ENCODE measurements at places on chromosomes 12 and 14.

DNA sequence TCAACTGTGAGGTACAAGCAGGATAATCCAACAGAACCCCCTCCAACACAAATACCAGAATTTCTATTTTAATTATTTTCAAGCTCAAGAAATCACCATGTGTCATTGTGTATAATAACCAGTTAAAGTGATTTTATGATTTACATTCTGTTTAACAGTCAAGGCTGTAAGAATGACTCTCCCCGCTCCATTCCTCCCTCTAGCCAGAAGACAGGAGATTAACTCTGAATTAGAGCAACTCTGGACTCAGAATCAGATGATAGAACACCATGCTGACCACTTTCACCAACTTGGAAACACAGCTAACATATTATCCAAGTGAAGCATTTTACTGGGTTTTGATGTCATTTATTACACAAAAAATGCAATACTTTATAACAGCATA is 71.9 kb downstream of the ATP2B1 start:
- DNase-seq, result no peak

DNA sequence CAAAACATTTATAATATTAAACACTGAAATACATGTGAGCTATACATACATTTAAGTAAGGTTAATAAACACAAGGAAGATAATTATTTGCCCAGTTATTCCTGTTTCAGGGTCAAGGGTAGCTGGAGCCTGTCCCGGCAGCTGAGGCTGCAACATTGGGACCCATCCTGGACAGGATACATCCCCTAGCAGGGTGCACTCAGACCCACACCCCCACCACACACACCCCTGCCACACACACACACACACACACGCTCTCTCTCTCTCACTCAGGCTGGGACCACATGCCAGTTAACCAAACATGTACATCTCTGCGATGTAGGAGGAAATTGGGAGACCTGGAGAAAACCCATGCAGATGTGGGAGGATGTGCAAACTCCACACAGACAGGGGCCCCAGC is 112.6 kb upstream of the TMCC3 start:
- DNase-seq, result no peak

DNA sequence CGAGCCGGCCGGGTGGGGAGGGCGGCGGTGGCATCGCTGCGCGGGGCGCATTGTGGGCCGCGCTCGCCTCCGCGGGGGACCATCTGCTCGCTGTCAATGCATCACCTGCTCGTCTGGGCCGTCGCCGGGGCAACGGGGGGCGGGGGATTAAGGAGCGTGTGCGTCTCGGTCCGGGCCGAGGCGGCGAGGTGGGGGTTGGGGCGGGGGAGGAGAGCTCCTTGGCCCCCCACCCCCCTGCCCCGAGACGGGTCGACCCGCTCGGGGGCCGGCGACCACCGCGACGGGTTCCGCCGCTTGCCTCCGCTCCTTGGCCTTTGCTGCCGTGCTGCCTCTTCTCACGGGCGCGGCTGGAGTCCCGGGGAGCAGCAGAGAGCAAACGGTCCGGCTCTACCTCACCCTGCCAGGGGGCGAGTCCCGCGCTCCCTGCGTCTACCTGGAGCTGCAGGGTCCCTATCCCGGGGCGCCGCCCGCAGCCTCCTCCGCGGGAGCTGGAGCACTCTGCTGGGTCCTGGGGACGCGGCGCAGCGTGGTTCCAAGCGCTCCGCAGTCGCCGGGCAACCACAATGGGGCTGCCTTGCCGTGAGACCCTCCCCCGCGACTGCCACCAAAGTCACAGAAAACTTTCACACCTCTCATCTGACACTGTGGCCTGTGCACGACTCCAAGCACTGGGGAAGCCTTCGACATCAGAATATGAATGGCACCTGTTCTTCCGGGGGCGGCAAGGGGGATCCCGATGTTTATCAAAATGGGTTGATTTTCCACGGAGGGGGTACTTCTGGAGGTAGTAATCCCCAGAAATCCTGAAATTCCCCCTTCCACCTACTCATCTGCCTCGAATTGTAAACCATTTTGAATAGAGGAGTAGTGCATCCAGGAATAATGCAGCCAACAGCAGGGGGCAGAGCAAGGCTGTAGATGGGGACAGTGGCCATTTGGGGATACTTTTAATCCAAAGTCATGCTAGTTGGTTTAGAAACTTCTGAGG is at the start of gene C12orf42:
C12orf42 (minus strand) TSS at position 500 of the 988 bp plus-strand sequence. CDS start 17,542 bp downstream, outside the sequence.
- peak; percentile 12 for DNase-seq

DNA sequence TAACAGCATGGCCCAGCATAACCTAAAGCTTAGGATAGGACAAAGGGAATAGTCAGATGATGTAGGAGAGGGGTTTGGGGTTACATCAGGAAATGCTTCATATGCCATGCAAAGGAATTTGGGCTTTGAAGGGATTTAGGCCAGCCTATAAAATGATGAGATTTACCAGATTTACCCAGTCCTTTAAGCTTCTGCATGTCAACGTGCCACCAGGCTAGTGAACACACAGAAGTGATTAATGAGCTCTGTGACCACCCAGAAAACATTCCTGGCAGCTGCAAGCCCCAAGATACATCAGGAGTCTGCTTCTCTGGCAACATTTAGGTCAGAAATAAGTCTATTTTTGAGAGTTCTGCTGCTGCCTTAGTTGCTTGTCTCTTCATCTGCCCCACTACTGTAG is 118.3 kb downstream of the LRIG3 start:
- no peak for DNase-seq

GRCh38 chr12:101823039-101823438 is 7.7 kb downstream of the GNPTAB start:
- no peak for DNase-seq

DNA sequence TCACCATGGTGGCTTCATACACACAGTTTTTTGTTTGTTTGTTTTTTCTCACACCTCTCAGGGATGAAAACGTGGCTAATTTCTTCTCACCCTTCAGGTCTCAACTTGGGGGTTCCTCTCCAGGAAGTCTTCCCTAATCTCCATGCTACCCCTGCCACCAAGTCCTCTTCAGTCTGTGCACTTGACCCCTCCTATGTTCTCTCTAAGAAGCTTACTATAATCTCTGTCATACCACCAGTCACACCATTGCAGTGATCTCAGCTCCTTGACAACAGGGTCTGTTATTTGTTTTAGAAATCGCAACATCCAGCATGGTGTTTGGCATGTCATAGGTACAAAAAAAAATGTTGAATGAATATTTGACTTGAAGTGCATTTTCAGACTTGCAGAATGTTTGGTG is 83.4 kb downstream of the PRORP start:
- no peak for DNase-seq

DNA sequence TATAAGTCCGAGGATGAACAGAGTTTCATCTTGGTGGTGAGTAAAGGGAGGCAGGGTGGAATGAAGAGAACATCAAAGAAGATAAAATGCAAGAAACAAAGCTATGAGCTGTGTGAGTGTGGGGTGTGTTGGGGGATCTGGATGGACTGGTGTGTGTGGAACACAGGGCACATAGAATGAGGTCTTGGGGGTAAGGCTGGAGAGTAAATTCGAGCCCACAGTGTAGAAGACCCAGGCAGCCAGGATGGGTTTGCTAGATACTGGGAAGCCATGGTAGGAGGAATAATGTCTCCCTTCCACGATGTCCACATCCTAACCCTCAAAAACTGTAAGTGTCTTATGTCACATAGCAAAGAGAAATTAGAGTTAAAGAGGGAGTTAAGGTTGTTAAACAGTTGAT is 6.8 kb downstream of the KCNMB4 start:
- no peak for DNase-seq

DNA sequence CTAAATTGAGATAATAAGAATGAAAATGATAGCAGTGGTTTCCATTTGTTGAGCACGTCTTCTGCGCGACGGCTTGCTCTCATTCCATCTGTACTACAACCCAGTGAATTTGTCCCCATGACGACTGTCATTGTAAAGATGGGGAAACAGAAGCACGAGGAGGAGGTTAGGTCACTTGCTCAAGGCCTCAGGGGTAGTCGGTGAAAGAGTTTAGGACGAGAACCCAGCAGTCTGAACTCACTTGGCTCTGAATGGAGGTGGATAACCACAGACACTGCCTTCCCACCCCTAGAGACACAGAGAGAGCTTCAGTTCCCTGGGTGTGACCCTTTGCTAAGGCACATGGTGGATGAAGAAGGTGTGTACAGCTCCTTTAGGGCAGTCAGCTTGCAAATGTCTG is 30.9 kb upstream of the PLEKHG3 start:
- DNase-seq, result no peak

GRCh38 chr14:23307687-23308644 is 1.3 kb downstream of the BCL2L2 start:
- DNase-seq, result no peak

- DNase-seq, result no peak
Observed at GRCh38 chr14:52012635-52013034, 23.3 kb downstream of the RTRAF start.

- DNase-seq, result no peak
Observed at GRCh38 chr12:89856431-89856830, 147.8 kb upstream of the ATP2B1 start.

DNA sequence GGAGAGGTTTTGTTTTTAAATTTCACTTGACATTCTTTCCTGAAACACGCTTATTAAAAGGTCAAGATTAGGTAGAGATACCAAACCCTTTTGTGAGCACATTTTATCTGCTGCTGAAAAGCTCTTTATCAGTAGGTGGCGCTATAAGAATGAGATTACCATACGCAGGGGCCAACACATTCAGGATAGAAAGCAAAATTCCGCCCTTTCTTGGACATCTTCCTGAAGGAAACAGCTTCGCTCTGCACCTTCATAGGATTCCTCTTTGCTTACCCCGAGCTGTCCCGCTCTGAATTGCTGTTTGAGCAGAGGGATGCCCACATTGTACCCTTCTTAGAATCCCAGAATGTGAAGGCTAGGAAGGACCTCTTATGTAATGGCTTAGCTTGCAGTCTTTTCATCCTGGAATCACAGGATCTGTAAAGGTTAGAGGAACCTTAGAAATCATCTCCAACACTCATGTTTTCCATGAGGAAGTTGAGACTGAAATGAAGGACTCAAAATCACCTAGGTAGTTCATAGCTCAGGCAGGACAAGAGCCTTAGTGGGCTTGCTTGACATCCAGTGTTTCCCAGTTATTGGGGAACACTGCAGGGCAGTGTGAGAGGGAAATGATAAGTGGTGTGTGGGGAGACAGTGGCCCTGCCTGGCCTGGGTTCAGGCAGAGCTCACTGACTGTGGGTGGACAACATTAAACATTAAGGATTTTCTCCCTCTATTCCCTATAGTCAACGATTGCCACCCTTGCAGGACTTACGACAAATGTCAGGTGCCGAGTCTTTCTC is 38.7 kb upstream of the CRY1 start:
- DNase-seq, result no peak

DNA sequence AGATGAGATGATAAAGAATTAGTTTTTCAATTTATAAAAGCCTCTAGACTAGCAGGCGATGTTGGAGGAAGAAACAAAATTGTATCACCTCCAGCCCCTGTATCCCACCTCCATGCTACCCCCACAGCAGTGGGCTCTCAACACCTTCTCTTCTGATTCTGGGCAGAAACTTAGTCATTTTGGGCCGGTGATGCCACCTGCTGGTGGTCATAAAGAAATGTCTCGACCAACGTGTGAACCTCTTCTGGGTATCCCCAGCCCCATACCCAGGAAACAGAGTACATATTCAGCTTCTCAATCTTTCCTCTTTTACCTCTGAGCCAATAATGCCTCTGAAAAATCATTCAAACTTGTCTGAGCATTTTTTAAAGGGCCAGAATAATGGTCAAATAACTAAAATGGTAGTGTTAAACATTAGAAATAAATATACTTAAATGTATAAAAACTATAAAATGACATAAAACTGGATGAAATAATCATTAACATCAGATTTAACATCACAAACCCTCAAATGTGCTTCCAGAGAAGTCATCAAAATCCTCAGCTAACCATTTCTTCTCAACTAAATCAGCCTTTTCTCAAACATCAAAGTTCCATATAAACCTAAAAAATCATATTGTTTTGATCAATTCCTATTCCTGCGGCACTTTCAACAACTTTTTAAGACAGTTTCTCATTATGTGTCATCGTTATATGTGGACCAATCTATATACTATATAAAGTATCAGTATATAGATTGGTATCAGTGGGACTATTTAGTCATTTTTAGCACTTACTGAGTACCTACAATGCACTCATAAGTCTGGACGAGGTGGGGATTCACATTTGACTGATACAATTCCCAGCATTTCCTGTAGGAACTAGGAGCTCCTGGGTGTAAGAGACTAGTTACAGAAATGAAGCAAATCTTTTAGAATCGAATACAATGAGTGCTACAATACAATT is 69.4 kb downstream of the ATXN2 start:
- DNase-seq, result peak; percentile 36

DNA sequence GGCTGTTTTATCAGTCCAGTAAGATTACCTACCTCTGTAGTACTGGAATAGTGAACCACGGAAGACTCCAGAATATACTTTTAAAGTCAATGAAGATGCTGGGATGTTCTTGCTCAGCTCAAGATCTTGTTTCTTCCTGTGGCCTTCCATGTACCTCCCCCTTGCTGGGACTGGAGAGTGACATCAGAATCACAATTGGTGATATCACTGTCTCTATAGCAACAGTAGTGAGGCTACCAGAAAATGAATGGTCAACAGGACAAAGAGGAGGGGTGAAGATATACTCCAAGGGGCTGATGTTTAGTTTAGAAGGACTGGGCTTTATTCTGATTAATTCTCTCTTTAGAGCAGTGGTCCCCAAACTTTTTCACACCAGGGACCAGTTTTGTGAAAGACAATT is 3.8 kb downstream of the AKAP3 start:
- DNase-seq, result no peak

GRCh38 chr14:89386212-89386886 is 30.7 kb downstream of the FOXN3 start:
- DNase-seq, result no peak

DNA sequence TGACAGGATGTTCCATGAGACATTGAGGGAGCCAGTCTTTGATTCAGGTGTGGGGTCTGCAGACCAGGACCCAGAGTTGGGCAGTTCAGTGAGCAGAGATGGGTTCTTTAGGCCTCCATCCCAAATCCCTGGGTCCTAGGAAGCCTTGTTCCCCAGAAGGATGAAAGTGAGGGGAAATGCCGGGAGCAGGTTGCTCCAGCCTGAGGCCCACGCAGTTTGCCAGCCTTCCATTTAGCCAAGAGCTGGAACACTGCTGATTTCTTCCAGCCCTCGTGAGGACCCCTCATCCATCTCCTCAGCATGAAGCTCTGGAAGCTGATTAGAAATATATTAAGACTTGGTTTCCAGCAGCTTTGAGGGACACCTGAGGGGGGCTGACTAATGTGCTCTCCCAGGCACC is 12.1 kb downstream of the C14orf132 start:
- DNase-seq, result no peak

GRCh38 chr12:3885277-3886094 is 12.3 kb upstream of the PARP11 start:
- DNase-seq, result no peak

DNA sequence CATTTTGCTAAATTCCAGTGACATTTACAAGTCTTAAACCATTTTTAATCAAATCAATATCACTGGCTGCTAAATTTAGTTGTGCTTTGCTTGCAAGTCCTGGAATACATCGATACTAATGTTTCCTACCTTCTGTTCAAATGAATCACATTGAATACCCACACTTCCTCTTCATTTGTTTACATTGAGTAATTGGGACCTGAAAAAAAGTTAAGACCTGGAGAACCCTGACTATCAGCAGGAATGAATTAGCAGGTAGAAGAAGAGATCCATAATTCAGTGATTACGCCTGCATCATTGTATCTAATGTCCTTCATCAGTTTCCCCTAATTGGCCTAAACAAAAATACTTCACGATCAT is 369.3 kb downstream of the ETNK1 start:
- DNase-seq, result no peak

All from stimulated activated CD4-positive, alpha-beta T cell treated with anti-CD3 and anti-CD28 coated beads, Interleukin-15, amount 100 ng/mL, for 1 hour (primary cell).